ENCODE measurements at places on chromosomes 11 and 22.

DNA sequence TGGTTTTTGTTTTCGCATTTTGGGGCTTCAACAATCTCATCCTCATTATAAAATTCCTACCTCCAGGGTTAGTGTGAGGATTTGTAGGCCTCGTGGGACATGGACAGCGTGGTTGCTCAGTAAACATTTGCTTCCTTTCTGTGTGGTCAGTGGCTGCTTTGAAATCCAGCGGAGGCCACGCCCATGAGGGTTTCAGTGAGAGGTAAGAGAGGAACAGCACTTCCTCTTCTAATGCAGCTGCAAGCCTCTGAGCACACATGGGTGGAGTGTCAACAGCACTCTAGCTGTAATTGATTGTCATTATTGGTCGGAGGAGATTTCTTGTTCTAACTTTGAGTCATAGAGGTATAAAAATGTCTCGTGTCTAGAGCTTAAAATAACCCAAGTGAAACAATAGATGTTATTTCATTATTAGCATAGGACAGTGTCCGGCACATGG, 6.0 kb upstream of the ARHGAP42 start:
- no peak overlapping the region for H3K4me3 ChIP-seq
- peaks cover 3% of the 10 kb centered on the region for H3K4me1 ChIP-seq
- H3K27me3 ChIP-seq = no peaks in the 10 kb centered on the region
- H3K36me3 ChIP-seq = no peaks in the 10 kb centered on the region

DNA sequence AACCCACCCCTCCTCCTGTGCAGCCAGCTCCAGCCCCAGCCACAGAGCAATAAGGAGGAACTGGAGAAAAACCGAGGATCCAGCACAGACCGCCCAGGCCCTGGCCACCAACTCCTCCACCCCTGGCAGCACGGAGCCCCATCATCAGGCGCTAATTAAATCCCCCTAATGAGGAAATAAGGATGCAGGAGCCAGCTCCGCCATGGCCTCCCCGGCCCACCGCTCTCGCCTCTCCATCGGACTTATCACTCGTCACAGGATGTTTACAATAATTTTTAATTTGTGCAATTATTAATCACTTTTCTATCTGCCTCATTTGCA, 42.6 kb downstream of the BUD13 start:
- H3K4me1 ChIP-seq = peaks cover 2% of the 10 kb centered on the region
- no peaks in the 10 kb centered on the region for H3K27me3 ChIP-seq
- H3K4me3 ChIP-seq = no peak overlapping the region
- no peaks in the 10 kb centered on the region for H3K36me3 ChIP-seq

DNA sequence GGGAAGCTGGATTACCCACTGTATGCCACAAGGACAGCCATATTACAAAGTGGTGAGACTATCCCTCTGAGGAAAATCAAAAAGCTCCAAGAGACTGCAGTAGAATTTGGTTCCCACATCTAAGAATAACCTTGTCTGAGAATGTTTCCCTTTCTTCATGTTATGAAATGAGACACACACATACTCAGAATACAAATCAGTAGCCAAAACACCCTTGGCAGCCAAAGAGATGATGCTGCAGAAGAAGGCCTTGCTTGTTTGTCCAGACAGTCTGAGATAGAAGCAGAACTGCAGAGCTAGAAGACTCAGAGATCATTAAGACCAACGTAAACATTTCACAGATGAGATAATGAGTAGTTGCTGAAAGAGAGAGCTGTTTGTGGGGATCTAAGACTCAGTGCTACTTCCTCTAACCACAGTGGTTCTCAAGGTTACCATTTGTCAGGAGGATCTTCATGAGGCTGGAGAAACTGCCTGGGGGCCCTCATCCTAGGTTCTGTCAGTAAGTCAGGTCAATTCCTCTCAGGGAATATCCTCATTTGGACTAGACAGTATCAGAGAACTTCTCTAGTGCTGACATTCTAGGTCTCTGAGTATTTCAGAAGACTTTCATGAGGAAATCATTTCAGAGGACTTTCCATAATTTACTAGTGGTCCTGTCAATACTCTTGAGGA, 38.9 kb downstream of the RELT start:
- H3K4me3 ChIP-seq = no peak overlapping the region
- no peaks in the 10 kb centered on the region for H3K27me3 ChIP-seq
- H3K27ac ChIP-seq = no peak overlapping the region

DNA sequence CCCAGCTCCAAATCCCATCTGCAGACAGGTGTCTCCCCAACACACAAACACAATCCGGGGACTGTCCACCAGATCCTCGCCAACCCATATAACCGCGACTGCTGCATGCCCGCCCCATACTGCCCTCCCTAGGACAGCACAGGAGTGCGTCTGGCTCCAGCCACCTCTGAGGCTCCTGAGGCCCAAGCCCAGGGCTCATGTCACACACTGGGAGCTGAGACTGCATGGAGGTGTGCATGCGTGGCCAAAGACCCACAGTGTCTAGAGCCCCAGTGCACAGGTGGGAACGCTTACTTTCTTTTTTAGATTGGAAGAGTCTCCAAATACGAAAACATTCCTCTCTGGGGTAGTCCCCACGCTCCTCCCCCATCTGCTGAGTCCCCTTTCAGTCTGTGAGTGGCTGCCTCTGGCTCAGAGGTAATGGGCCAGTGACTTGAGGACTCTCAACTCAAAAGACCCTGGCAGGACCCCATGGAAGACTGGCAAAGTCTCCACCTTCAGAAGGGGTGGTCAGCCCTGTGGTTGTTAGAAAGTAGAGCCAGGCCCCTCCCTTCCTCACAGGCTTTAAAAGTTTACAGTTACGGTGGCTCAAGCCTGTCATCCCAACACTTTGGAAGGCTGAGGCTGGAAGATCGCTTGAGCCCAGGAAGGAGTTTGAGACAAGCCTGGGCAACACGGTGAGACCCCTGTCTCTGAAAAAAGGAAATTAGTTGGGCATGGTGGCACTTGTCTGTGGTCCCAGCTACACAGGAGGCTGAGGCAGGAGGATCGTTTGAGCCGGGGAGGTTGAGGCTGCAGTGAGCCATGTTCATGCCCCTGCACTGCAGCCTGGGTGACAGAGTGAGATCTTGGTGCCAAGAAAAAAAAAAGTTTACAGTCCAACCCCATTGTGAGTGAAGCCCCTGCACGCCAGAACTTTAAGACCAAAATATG, 2.3 kb downstream of the CBX7 start:
- H3K36me3 ChIP-seq = no peaks in the 10 kb centered on the region
- H3K4me1 ChIP-seq = no peaks in the 10 kb centered on the region
- no peak overlapping the region for H3K4me3 ChIP-seq

- no peaks in the 10 kb centered on the region for H3K4me1 ChIP-seq
- H3K4me3 ChIP-seq = no peak overlapping the region
- H3K27ac ChIP-seq = no peak overlapping the region
- no peak for DNase-seq
Measured at GRCh38 chr11:84398017-84398626, 1112.0 kb upstream of the CCDC90B start.

- no peaks in the 10 kb centered on the region for H3K36me3 ChIP-seq
- H3K4me1 ChIP-seq = no peaks in the 10 kb centered on the region
- no peak overlapping the region for H3K27ac ChIP-seq
- DNase-seq = no peak
Measured at GRCh38 chr11:17699147-17700114, 19.9 kb upstream of the MYOD1 start.

DNA sequence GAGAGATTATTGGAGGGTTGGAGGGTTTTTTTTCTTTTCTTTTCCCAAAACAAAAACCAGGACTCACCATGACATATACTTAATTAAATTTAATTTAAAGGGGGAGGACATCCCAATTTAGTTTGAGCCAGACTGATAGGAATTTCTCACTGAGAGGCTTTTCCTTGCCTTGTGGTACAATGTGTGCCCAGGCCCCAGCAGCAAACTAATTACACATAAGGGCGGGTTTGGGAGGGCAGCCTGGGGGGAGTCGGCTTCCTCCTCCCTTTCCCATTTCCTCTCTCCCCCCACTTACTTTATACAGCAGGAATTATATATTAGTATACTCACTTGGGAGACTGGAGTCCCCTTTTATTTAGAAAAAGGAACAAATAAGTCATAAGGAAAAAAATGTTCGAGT, 2.9 kb downstream of the TEAD1 start:
- no peaks in the 10 kb centered on the region for H3K27me3 ChIP-seq
- H3K36me3 ChIP-seq = peaks cover 10% of the 10 kb centered on the region
- no peak for DNase-seq
- H3K27ac ChIP-seq = no peak overlapping the region
- peaks cover 12% of the 10 kb centered on the region for H3K4me1 ChIP-seq

Data from H9 (cell line).